ENCODE measurements at places on chromosomes 2 and 18.

- no peak for DNase-seq
These were observed 185.6 kb upstream of the SALL3 start for GRCh38 chr18:78794071-78794430.

- no peak for DNase-seq
These were observed 340.7 kb upstream of the TRIB2 start for GRCh38 chr2:12376025-12376424.

- no peak for DNase-seq
These were observed 61.2 kb upstream of the SPP2 start for GRCh38 chr2:233989221-233989858.

GRCh38 chr18:80136679-80137078, 27.6 kb downstream of the ADNP2 start:
- no peak for DNase-seq

GRCh38 chr2:47221946-47222345, 66.8 kb upstream of the STPG4 start:
- no peak for DNase-seq

DNA sequence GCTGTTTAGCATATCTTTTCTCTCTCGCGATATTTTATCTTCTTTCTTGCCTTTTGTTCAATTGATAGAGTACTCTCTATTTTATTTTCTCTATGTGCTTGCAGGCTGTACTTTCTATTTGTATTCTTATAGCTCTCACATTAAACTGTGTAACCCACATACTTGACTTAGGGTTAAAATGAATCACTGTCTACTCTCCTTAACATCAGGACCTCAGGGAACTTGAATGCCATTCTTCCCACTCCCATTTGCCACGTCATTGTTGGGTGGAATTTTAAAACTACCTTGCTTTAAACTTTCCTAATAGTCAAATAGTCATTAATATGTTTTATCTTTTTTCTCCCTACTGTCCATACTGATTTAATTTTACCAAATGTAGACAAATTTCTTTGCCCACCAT, 269.7 kb downstream of the ALPK2 start:
- DNase-seq: no peak

- DNase-seq: no peak
These were observed 171.8 kb downstream of the LRP1B start for GRCh38 chr2:141959016-141959415.

DNA sequence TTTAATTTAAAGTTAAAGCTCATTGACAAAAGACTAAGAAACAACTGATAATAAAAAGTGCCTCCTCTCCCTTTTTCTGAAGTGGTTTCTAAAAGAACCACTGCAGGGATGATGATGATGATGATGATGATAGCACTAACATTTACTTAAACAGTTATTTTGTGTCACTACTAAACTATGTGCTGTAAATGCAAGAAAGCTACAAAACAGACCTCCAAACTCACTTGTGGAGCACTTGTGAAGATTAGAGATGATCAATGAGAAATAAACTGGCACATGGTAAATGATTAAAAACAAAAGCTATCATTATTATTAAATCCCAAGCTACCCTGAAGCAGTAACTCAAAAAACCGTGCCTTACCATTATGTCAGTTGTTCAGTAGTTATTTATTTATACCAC, 88.7 kb downstream of the SLC8A1 start:
- DNase-seq: no peak

GRCh38 chr2:26504002-26504401, 26.1 kb upstream of the OTOF start:
- DNase-seq: no peak

DNA sequence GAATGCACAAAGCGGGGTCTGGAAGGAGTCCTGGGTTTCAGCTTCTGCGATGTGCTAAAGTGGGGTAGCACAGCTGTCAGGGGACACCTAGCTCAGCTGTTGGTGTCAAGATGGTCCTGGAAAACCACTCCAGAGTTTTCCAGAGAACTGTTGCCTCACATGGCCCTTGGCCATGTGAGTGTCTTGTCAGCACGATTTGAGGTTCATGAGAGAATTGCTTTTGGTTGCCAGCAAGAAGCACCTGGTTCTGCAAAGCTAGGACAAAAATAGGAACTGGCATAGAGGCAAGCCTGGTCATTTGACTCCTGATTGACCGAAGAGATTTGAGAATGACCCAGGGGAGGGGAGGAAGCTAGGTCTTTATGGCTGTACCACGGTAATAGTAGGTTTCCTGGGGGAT, 50.4 kb upstream of the CTLA4 start:
- DNase-seq: no peak

- DNase-seq: peak; percentile 50
These were observed 3.9 kb downstream of the ANKRD44 start for GRCh38 chr2:197306696-197307040.

DNA sequence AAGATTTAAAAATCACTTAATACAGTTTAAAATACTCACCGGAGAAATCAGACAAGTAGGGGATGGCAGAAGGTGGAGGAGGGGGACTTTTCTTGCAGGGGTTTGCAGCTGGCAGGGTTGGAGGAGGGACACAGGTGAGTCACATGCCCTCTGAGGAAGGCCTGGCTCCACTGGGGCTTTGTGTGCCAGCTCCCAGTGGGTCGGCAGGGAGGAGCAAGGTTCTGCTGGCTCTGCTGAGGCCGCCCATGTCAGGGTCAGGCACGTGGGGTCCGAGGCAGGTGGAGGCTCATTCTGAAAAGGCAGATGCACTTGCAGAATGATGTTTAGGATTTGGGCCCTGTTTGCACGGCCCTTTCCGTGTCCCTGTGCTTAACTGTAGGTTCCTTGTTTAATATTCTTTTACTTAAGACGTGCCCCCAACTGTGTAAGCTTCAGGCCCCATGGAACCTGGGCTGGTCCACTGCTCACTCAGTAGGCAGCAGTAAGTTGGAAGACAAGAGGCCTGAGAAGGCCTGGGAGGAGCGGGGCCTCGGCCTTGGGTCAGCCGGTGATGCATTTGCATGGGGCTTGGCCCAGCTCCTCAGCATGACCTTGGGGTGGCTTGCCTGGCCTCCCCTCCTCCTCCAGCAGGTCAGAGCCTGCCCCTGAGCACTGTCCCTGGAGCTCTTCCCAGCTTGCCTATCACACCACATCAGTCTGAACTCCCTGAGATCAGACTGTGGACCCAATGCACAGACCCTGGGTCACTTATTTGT, 141.0 kb downstream of the GLI2 start:
- no peak for DNase-seq

GRCh38 chr2:43138441-43138840, 88.0 kb downstream of the ZFP36L2 start:
- DNase-seq: no peak

DNA sequence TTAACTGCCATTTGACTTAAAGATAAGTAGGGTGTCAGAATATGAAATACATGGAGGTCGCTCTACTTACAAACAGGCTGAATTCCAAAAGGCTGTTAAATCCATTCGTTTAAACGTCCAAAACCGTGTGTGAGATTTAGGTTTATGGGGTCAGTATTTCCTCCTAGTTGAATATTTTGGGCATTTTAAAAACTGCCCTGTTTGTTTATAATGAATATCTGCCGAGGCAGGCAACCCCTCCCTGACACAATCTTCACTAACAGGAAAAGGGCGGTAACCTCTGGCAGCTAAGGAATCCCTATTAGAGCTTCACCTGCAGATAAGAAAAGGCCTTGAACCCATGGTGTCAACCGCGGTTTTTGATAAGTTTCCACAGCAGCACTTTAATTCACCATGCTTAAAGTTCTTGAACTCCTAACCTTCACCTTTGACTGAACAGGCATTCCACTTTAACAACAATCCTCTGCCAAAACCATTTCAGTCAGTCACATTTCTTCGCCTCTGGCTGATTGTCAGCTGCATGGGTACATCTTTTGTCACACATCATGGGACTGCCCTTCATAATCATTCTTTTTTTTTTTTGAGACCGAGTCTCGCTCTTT, 17.8 kb downstream of the TRAK2 start:
- DNase-seq: no peak

DNA sequence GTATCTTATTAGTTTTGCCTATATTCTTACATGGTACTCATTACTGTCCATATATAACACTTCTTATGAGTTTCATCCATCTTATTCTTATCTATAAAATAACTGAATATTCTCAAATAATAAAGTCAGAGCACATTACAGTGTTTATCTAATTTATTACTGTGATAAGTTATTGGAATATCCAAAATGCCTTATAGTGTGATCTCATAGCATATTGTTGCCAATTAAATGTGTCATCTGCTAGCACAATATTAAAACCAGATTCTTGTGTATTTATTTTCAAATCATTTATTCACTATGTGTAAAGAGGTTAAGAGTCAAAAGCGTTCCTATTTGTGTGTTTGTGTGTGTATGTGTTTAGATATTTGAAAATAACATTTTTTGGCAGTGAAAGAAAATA, 151.9 kb downstream of the WDR7 start:
- DNase-seq: no peak

DNA sequence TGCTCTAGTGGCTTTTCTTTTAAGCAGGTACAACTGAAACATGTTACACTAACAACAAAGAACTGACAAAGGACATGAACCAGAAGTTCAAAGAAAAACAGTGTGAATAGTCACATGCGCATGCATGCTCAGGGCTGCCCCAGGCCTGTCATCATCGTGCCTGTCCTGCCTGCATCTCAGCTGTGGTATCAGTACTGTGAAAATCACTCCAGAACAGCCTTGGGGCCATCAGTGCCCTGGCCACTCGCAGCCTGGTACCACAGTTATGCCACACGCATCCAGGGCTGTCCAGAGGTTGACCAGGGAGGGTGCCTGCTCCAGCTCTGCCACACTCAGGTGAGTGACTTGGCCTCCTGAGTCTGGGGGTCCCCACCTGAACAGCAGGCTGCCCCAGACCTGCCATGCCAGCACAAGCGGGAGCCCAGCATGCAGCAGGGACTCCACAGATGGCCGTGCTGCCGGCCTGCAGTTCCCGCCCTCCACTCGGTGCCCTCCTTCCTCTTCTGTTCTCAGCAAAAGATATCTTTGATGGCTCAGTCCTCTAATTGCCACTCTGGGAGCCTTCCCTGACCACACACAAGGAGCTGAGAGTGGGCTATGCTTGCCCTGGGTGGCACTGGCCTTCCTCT, 12.3 kb downstream of the LIMS2 start:
- DNase-seq: peak; percentile 19

DNA sequence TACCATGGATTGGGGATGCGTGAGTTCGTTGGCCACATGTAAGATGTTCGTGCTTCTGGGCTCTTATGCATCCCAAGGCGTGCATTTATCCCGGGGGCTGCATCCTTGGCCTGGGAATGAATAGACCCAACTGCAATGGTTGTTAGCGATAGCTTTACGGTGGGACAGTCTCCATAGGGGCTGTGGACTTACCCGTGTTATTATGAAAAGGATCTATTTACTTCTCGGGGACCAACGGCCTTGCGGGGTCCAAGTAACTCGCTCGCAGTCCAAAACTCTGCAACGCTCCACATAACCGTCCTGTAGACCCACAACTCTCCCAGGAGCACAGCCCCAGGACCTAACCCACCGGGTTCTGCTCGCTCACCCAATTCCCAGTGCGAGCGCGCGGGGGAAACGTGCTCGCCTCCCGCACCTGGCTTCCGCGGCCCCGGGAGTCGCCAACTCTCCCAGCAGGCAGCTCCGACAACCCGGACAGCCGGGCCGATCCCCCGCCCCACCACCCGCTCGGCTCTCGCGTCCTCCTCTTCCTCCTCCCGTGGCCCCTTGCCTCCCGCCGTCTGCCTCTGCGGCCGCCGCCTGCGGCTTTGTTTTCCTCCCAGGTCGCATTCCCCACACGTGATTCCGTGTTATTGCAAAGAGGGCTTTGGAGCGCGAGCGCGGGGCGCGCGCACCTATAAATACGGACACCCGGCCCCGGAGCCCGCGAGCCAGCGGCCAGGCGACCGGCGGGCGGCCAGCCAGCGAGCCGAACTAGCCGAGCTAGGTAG, at the start of gene CABLES1:
Gene CABLES1, plus strand, starts transcription at position 706 of the 770 bp plus-strand sequence. CDS start 278 bp downstream, outside the sequence.
- peak; percentile 67 for DNase-seq

DNA sequence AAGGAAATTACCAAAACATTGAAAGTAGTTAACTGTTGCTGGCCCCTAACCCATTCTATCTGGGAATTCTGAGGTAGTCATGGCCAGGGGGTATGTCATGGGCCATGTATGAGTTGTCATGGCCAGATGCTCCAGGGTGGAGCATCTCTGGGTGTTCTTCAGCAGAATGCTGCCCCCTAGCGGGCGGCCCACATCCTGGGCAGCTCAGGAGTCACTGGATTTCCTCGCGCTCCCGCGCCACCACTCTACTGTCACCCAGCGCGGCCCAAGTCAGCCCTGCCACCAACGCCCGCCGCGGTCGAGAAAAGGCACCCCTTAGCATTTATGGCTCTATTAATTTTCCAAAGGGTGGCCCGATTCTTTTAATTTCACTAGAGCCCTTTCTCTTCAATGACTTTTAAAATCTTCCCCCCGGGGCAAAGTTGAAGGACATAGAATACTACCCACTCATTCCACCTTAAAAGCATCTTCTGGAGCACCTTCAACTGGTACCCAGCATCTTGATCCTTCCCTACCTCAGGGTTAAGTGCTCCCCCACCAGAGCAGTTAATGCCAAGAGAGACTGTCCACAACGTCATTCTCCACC, 41.6 kb downstream of the PKDCC start:
- peak; percentile 54 for DNase-seq

- DNase-seq: no peak
These were observed 52.4 kb downstream of the GPR39 start for GRCh38 chr2:132468821-132469675.

GRCh38 chr2:201909961-201910361, 103.6 kb downstream of the CDK15 start:
- peak; percentile 60 for DNase-seq

- DNase-seq: no peak
These were observed 1875.2 kb upstream of the PIK3C3 start for GRCh38 chr18:40079786-40080185.

- DNase-seq: peak; percentile 87
These were observed at the start of gene HOXD10 for GRCh38 chr2:176115883-176116813. Gene HOXD10 (plus strand): TSS chr2:176116778. CDS start chr2:176116834, 56 bp downstream.

GRCh38 chr18:45349019-45349418, 266.3 kb upstream of the SLC14A2 start:
- no peak for DNase-seq

GRCh38 chr2:75458201-75458600, 102.5 kb downstream of the EVA1A start:
- no peak for DNase-seq

- no peak for DNase-seq
These were observed 7.1 kb downstream of the KHK start for GRCh38 chr2:27093430-27094352.

- DNase-seq: no peak
These were observed 1540.8 kb upstream of the PIK3C3 start for GRCh38 chr18:40414155-40414754.

GRCh38 chr2:218402911-218403411, 3.3 kb downstream of the CTDSP1 start:
- no peak for DNase-seq

GRCh38 chr2:157508676-157509075, 64.8 kb upstream of the CYTIP start:
- DNase-seq: no peak

- no peak for DNase-seq
These were observed 18.2 kb upstream of the PDIA6 start for GRCh38 chr2:10830641-10831399.

Data from femur (tissue), 1 donor.